NCI-H446 treated with DMSO at 0.1 percent for 48 hours (cell line): ENCODE measurements at places on chromosomes 2 and 18.

DNA sequence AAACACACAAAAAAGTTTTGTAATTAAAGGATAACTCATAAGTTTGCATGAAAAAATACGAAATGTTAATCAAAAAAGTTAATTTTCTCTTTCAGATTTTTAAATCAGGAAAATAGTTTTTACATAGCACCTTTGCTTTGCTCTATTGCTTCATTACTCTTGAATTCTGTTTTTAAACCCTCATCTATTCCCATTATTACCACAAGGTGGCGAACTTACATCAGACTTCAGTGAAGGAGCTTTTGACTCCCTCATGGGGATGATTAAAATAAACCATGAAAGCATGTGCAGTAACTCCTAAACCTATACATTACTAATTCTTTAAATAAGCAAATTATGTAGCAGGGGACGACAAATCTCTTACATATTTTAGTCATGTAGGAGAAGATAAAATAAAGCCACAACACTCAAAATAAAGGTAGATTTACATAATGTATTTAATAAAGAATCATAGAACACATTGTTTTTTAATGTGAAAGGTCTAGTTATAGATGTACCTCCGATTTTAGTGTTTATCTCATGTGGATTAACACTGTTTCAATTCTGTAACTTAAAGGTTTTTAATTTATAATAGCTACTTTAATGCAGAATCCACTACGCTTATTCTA, 105.2 kb downstream of the NETO1 start:
- DNase-seq: peak; percentile 46

- DNase-seq: no peak
Measured at GRCh38 chr2:238494573-238494961, 67.8 kb downstream of the ASB1 start.

- DNase-seq: peak; percentile 70
Measured at GRCh38 chr2:212193056-212193455, 345.5 kb downstream of the ERBB4 start.

GRCh38 chr2:149538138-149538833, 49.3 kb downstream of the MMADHC start:
- DNase-seq: no peak

DNA sequence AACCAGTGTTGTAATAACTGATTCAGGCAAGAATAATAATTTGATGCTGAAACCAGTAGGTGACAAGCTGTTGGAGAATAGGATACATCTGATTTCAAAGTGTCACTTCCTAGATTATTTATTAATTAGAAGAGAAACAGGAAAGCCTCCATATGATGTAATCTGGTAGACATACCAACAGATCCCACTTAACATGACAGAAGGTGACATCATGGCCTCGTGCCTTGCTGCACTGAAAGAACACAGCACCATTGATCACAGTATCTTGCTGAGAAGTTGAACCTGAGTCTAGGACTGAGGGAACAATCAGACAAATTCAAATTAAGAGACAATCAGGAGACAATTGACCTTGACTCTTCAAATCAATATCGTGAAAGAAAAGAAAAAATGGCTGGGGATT, 131.6 kb upstream of the DLGAP1 start:
- no peak for DNase-seq

DNA sequence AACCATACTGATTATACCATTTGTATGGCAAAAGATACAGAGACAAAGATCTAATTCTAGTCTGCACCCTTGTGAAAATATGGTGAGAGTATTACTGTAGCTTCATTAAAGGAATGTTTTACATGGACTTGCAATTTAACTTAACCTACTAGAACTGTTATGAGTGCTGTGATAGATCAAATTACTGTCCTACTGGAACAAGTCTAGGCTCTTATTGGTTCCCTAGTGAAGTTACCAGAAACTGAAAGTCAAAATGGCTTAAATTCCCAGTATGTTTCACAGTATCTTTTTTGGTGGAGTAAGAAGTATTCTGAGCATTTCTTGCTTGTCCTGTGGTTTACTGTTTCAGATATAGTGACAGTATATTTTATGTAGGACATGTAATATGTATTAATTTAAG, 3.8 kb upstream of the TBR1 start:
- DNase-seq: no peak

DNA sequence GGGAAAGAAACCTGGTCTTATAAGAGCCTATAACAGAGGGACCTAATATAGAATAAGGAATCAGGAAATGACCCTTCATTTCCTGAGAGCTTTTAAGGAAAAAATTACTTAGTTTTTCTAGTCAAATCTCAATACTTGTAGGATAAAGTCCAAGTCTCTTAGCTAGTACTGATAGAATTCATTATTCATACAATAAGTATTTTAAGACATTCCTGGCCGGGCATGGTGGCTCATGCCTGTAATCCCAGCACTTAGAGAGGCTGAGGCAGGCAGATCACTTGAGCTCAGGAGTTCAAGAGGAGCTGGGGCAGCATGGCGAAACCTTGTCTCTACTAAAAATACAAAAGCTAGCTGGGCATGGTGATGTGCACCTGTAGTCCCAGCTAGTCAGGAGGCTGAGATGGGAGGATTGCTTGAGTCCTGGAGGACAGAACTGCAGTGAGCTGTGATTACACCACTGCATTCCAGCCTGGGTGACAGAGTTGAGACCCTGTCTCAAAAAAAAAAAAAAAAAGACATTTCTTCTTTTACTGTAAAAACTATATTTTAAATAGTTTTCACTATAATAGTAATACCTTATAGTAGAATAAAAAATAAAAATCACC, 3.2 kb downstream of the RAB3GAP1 start:
- no peak for DNase-seq

DNA sequence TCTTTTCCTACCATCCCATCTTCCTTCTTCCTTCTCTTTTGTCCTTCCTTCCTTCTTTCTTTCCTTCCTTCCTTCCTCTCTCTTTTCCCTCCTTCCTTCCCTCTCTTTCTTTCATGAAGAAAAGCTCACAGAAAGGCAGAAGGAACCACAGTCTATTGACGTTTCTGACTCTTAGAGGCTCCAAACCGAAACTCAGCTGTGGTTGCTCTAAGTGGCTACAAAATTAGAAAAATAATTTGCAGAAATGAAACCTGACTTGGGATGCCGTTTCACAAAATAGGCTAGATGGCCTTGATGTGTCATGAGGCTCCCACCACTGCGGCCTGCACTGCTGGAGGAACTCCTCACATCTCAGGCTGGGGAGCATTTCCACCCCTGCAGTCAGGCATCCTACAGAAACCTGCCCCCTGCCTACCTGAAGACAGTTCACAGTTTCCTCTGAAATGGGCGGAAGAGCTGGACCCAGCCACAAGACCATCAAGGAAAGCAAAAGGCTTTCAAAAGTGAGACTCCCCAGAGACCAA, 165.6 kb downstream of the SMAD7 start:
- DNase-seq: no peak

GRCh38 chr2:109560265-109560664, 53.5 kb downstream of the SEPTIN10 start:
- DNase-seq: no peak

DNA sequence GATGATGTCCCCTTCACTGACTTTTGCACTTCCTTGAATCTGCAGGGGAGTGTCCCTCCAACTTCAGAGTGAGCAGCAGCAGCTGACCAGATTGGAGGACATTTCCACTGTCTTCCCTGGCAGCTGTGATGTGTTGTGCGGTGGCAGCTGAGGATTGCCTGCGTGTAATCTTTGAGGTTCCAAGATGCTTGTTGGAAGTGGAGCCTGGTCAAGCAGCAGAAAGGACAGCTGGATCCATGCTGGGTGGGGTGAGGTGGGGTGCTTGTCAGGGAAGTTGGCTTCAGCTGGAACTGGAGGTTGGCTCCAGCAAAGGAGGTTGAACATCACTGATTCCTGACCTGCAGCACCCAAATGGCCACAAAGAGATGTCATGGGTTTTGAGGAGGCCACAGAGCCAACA, 64.8 kb downstream of the ST3GAL5 start:
- no peak for DNase-seq

DNA sequence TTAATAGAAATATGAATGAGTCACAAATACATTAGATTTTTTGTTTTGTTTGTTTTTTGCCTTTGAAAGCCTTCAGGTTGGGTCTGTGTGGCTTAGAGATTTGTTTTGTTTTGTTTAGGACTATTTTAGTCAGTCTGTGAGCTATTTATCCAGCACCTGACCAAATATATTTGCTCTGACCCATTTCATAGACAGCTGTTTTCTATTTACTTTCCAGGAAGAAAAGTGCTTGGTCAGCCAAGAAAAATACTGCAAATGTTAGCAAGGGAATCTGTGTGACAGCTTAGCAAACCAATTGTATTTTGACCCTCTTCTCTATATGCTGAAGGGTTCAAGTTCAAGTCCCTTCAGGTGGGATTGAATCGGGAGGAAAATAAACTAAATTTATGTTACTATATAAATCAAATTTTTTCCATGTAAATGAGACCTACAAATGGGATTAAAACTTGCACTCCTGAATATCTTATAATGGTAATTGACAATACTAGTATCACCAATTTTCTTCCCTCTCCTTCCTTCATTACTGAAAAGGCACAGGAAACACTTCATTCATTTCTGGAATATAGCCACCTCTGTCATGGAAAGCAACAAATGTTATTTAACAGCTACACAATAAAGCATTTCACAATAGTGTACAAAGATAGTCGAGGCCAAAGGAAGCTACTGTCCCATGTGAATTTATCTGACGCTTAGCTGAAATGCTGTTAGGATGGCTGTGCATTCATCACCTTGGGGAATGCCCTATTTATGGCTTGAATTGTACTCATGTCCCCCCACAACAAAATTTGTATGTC, 23.1 kb upstream of the KLF7 start:
- DNase-seq: peak; percentile 34

DNA sequence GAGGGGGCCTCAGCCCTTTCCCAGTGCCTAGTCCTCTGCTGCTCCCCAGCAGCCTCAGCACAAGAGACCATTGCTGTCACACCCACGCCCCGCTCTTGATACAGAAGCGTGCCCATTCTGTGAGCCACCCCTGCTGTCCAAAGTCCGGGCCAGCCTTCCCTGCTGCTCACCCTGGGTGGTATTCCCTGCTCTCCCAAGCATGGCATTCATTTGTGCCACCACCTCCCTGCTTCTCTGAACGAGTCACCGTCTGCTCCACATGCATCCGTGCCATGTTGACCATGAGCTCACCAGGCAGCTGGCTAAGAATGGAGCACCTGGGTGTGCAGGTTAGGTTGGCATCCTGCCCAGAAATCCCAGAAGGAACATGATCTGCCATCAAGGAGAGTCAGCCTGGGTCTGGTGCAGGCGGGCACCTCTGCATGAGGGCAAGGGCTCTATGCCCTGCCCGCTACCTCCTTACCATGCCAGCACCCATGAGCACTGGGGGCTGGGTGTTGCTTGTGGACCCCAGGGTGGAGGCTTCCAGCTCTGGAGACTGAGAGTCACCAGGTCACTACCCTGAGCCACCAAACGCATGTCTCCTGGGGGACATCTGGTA, 63.0 kb downstream of the TWIST2 start:
- DNase-seq: no peak

- DNase-seq: no peak
Measured at GRCh38 chr2:160989778-160990177, 170.4 kb upstream of the TANK start.
